ENCODE measurements at places on chromosomes 6 and 20.

DNA sequence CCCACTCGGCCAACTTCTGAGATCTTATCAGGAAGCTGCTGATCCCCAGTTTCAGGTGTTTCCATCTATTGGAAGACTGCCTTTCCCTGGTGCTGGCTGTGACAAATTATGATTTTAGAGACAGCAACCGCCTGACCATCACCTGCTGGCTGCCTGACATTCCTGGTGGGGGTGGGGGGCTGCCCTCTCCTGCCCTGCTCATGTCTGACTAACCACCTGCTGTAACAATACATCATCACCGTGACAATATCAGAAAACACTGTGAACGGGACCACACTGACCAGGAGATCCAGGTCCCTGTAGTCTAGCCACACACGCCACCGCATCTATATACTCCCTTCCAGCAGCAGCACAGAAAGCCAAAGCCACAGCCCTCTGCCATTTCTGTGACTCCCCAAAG is 537.5 kb downstream of the QKI start:
- no peak for DNase-seq

GRCh38 chr20:17875981-17876385 is 92.6 kb downstream of the SNX5 start:
- no peak for DNase-seq

DNA sequence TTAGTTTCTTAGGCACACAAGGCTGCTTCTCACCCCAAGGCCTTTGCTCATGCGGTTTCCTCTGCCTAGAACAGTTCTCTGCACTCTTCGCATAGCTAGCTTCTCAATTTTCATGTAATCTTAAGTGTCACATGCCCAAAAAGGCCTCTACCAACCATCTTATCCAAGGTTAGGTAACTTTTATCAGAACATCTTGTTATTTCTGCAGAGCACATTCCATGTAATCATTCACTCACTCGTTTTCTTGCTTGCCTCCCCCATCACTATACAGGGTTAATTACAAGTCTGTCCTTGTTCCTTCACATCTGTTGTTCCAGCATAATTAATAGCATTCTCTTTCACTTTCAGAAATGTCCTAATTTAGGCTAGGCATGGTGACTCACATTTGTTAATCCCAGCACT is 53.8 kb downstream of the NCOA6 start:
- no peak for DNase-seq

DNA sequence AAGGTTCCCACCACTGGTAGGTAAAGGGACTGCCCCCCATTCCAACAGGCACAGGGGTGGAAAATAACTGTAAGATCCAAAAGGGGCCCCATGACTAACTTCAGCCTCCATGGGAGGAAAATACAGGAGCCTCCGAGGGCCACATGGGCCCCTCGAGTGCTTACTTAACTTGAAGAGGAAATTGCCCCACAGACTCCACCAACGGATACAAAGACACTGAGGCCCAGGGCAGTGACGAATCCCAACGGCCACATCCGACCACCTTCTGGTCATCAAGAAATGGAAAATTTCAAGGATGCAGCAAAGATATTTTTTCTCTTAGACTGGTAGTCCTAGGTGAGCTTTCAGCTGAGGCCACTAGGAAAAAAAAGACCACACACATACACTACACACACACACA is 116.0 kb upstream of the MRPS10 start:
- DNase-seq: no peak

DNA sequence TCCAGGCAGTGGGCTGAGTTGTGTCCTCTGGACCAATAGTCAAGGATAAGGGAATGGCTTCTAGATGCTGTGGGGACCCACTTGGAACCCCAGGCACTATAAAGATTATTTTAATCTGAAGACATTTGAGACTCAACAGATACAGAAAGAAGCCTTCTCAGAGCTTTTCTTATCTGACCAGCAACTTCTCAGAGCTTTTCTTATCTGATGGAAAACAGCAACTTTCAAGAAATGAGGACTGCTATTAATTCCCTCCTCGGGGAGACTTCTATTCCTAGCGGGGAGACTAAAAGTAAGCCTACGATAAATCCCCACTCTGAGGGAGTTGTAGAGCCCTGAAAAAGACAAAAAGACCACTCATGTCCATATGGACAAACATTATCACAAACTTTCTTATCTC is 160.5 kb downstream of the RNASET2 start:
- no peak for DNase-seq

GRCh38 chr20:47108994-47109393 is 214.4 kb downstream of the EYA2 start:
- no peak for DNase-seq

GRCh38 chr6:22072949-22073348 is 223.9 kb downstream of the PRL start:
- no peak for DNase-seq

Measured in SHP77 (cell line).